ENCODE measurements at places on chromosomes 13 and 19.

GRCh38 chr19:58154287-58154678 lies 3.7 kb upstream of the ZNF329 start:
- DNase-seq = no peak

DNA sequence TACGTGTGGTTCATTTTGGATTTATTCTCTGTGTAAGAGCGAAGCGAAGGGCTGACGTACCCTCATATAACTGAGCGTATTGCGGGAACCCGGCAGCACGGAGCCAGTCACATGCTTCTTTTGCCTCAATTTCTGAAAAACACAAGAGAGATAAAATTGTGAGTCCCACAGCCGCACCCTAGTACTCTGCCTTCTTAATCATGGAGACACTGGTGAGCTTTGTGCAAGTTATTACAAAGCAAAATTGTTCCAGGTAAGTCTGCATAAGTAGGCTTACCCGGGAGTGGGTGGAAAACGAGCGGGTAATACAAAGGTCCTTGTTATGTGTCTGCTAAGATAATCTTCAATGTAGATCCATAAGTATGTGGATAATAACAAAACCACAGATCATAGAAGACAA lies 118.1 kb downstream of the STARD13 start:
- DNase-seq = no peak

DNA sequence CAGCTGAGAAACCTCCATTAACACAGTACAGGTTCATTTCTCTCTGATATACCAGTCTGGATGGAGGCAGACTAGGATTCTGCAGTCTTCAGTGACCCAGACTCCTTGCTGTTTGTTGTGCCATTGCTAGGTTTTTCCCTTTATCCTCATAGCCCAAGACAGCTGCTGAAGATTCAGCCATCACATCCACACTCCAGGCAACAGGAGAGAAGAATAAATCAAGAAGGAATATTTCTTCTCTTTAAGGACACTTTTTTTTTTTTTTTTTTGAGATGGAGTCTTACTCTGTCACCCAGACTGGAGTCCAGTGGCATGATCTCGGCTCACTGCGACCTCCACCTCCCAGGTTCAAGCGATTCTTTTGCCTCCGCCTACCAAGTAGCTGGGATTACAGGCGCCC lies 14.3 kb downstream of the CLPTM1 start:
- no peak for DNase-seq

- no peak for DNase-seq
These were observed 65.4 kb upstream of the ATXN8OS start for GRCh38 chr13:70042193-70042592.

DNA sequence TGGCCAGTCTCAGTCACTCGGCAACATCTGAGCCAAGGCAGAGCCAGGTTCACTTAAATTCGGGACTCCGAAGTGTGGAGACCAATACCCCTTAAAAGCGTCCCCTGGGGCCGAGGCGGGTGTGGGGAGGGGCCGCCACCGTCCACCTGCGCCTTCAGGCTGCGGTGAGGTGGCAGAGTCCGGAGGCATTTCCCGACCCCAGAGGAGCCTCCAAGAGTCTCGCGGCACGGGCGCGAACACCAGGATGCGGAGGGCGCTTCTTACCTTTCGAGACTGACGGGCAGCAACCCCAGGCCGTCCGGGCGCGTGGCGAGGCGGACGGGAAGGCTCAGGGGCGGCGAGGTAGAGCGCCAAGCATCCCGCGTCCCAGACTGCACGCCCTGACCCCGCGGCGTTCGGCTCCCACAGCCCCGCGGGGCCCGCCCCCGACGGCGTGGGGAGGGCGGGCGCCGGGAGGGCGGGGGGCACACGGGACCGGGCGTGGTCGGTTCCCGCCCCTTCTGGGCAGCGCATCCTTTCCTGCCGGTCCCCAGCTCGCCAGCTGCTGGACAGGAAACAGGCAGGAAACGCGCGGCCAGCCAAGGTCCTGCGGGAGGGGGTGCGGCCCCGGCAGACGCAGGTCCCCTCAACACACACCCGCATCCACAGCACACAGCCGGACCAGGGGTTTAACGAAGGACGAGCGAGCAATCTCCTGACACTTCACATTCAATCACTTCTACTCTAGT lies at the start of gene THSD1:
Gene THSD1, minus strand, starts transcription at position 406 of the 728 bp plus-strand sequence. CDS start 3,572 bp downstream, outside the sequence.
- DNase-seq = no peak

- no peak for DNase-seq
These were observed 3.8 kb upstream of the GRTP1 start for GRCh38 chr13:113367771-113368170.

- DNase-seq = no peak
These were observed 276 bp downstream of the ALG11 start for GRCh38 chr13:52012512-52012836.

GRCh38 chr13:113596321-113597200 lies 12.0 kb downstream of the TFDP1 start:
- DNase-seq = no peak

DNA sequence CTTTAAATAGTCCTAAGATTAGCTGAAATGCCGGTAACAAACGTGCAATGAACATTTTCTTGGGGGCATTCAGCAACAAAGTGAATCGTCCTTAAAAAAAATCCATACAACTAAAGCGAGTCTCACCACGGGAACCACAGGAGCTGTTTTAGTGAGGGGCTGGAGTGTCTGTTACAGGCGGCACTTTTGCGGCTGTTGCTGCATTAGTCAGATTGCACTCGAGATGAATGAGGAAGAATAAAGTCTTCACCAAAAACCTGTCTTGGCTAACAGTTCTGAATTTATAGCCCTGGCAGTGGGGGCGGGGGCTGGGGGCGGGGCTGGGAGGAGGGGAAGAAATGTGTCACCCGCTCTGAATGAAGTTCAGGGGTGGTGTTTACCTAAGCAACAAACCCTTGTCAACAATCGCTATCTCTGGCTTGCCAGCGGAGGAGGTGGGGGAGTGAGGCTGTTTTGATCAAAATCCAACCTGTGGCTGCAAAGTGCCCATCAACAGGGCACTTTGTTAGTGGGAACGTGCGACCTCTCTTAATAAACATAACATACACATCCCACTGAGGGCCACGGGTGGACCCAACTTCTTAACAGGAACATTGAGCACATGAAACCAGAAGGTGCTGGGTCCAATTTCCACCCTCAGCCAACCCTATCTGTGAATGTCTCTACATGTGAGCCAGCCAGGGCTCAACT lies 44.5 kb downstream of the RFX2 start:
- no peak for DNase-seq

DNA sequence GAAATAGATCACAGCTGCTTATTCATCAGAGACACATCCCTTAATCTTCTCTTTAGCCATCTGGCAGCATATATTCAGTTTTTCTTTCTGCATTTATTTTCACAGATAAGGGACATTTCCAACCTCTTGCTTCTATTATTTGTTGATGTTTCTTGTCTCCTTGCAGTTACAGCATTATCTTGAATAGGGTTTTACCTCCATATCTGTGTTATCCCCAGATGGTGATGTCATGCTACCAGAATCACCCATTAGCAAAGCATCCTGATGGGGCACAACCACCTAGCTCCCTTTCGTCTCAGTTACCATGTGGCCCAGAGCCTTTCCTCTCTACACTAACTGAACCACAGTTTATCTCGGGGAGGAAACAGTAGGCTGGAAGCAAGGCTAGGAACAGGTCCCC lies 483.9 kb downstream of the FOXO1 start:
- DNase-seq = no peak

DNA sequence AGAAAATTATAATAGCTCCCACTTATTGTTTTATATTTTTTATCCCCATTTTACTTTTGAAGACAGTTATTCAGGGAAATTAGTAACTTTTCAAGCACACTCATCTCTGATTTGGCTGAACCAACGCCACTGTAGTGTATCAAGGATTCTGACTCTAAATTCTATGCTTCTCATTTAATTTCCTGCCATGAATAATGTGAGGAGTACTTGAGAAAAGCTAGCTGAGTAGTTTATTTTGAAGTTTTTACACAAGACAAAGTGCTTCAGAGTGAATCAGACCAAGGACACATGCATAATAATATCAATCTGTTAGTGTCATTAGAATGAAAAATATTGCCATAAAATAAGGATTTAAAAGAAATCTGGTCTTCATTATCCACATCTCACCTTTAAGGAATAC lies 329.9 kb downstream of the SLITRK6 start:
- DNase-seq = no peak
